Activated CD4-positive, alpha-beta T cell treated with anti-CD3 and anti-CD28 coated beads for 4 hours (primary cell): ENCODE measurements at places on chromosomes 2 and 18.

DNA sequence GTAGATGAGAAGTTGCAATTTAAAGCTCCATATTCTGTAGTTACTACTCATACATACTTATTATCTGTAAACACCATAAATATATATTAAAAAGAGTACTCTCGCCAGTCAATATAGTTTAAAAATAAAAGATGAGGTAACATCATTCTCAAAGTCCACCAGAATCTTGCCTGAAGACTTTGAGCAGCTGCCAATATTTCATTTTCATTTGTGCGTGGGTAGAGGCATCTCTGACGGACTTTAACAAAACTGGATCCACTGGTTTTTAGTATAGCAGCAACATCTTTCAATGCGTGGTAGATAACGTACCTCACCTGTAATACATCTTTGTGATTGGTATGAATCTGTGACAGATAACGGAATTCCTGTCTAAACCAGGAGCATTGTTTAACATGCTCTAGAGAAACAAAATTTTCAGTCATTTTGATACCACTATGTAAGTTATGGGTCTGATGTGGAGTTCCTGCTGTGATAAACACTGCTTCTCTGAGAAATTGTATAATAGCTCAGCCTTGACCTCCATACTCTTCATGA, 45.0 kb downstream of the WDR75 start:
- no peak for DNase-seq

- DNase-seq, result no peak
Observed at GRCh38 chr2:167756446-167756845, 490.9 kb downstream of the STK39 start.

DNA sequence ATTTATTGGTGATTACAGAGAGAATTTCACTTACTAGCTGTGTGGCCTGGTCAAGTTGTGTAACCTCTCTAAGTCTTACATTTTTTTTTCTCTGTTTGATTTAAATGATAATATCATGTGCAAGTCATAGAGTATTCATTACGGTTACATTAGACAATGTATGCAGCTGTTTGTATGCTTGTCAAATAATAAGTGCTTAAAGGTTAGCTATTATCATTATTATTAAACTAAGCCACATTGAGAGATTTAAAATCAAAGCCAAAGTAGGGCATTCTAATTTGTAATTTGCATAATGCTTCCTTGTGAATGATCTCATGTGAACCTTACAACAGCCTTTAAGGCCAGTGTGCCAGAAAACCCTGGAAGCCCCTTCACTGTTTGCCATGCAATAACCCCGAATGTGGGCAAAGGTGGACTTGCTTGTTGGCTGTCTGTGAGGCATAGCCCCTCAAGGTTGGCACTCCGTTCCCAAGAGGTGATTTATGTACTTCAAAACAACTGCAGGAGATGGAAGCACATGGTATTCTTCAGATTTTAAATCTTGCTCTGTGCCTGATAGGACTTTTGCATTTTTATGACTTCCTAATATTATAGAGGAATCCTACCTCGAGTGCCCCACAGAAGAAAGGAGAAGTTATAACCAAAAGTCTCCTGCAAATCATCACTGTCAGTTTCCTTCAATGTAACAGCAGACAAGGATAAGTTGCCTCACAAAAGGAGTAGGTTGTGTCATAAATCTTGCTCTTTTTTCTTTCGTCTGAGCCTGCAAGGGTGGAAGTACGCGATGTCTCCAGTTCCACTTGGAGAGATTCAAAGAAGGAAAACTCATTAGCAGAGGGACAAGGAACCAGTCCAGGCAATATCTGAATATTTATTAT, 272.0 kb downstream of the TGIF1 start:
- DNase-seq, result no peak

DNA sequence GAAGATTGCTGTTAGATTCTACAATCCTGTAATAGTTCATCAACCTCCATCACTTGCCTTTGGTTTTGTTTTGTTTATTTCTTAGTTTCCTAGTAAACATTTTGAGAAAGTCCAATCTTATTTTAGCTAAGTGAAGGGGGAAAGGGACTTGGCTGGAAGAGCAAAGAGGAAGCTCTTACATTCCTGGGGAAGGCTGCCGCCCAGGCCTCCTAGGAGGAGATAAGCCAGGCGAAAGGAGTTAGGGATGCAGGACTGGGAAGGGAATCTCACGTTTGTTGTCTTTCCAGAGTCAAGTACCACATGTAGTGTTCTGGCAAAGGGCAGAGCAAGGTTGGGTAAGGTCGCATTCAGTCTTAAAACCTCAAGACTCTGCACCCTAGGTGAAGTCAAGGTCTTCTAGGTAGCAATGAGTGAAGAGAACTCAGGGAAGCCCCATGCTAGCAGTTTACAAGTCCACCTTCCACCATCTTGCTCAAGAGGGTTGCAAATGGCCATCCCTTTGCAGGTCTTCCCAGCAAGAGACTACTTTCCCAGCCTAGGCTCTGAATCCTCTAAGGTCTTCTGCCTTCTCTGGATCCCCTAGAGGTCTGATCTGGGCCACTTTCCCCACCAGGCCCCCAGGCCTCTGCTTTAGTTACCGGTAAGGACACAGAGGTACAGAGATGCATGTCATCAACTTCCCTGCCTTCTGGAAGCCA, 320.7 kb downstream of the CYP26B1 start:
- no peak for DNase-seq

DNA sequence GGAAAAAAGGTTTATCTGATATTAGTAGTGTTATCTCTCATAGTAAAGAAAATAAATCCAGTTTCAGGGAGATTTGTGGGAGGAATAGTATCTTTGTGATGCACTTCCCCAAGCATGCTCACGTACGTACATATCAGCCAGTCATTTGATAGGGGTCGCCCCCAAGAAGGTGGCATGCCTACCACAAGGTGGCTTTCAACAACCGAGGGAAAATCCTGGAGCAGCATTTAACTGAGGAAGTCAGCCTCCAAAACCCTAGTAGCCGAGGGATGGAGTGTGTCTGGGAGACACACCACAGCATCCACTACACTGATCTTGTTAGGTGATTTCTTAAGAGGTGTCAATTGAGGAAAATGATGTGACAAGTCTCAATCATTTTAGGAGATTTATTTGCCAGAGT, 623.9 kb downstream of the NYAP2 start:
- DNase-seq, result no peak

GRCh38 chr2:126952216-126952615, 53.5 kb downstream of the TEX51 start:
- no peak for DNase-seq

DNA sequence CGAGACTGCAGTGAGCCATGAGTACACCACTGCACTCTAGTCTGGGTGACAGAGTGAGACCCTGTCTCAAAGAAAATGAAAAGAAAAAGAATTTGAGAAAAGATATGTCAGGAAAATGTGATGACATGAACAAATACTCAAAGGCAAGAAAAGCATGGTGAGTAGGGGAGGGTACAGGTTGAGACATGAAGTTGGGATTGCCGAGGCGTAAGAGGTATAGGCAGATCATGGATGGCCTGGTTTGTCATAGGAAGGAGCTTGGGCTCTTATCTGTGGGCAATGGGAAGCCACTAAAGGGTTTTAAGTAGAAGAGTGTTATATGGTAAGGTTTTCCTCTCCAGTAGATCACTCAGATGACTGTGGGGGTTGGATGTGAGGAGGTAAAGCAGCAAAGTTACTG, 32.3 kb downstream of the SPAST start:
- no peak for DNase-seq

DNA sequence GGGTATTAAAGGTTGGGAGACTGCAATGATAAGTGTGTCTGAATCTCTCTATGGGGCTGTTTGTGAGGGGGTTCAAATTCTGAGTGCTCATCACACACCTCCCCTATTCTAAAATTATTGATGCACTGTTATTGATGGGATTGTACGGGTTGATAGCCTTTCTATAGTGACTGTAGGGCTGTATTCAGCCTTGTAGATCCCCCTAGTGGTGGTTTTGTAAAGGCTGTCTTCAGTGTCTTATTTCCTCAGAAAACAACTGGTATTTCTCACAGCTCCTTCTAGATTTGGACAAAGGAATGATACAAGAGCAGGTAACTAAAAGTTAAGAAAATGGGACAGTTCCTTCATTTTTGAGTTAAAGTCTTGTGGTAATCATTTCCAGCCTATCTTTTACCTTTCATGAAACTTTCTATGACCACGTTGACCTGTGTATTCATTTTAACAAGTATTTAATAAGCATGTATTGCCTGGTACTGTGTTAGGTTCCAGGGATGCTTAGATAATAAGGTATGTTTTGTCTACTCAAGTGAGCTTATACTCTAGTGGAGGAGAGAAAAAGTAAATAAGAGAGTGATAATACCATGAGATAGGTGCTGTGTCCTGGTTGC, 21.2 kb downstream of the SMAD4 start:
- peak; percentile 32 for DNase-seq

DNA sequence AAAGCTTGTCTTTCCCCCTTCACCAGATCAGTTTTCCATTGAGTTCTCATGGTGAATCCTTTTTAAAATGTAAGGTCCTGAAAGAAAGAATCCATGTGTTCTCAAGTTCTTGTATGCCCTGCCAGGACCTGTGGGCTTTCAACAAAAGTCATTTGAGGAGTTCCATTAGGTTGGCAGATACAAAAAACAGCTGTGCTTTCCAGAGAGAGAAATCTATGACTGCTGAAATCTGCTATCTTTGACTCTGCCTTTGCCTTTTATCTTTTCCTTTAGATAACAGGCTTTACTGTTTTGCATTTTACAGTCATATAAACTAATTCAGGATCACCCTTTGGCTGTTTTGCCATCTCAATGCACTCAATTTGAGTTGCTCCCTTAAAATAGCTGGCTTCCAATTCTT, 59.7 kb downstream of the CXCR4 start:
- no peak for DNase-seq

DNA sequence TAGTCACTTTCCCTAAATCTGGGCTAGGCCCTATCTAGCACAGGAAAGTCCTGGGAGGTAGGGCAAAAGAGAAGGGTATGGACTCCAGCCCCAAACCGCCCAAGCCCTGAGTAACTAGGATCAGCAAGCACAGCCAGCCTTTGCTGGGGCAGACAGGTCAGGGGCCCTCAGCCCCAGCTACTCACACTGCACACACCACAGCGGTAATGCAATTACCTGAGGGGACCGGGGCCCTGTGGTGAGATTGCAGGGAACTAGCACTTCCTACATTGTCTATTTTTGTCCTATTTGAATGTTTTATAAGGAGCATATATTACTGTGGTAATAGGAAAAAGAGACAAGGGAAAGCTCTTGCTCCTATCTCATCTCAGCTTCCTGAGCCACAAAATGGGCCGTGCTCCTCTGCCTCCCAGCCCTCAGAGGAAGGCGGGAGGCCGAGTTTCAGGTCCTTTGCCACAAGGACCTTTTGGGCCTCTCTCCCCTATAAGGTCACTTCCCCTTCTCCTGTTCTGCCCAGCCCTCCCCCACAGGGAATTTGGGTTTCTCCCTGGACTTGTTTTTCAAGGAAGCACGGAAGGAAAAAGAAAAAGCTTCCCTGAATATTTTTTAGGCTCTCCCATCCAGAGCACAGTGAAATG, 20.5 kb downstream of the RAB11FIP5 start:
- no peak for DNase-seq

DNA sequence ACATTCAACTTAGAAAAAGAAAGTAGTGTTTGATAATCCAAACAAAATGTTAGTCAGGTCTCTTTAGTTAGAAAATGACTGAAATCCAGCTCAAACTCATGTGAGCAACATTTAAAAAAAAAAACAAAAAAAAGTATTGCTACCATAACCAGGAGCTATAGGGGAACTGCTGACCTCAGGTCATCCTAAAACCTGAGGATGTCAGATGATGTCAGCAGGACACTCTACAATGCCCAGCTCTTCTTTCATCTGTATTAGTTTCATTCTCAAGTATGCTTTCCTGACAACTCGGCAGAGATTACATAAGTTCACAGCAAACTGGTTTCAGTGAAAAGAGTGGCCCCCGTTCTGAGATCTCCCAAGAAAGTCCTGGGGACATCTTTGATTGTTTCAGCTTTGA, 4.2 kb upstream of the ESCO1 start:
- no peak for DNase-seq

DNA sequence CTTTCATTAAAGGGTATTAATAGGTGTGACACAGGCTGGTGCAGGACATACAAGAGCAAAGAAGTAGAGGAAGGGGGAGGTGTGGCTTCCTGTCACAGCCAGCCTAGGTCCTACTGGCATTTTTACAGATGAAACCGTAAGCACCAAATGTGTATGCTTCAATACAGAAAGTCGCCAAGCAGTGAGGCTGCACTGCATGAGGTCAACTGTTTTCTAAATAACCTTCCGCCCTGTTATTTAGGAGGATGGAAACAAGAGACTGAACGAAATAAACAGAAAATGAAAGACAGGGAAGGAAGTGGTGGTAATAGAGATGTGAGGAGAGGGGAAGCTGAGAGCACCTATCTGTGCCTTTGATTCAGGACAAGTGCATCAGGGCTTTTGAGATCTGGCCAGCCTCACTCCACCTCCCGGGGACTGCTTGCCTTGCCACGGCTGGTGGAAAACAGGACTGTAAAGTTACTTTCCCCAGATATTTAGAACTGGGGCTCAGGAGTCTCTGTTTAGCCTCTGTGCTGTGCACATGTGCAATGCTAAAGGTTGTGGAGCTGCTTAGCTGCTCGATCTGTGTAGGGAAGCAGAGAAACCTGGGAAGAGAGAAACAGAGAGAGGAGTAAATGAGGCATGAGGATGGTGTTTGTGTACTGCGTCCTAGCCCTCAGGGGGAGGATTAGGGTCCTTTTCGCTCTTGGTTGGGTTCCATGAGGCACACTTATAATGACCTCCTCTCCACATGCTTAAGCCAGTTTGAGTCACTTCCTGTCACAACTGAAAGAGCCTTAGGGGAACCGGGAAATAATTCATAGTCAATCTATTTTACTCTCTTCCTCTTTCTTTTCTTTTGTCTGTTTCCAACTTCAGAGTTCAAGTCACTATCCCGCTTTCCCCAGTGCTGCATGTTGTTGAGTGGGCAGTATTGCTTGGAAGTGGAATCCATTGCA, 62.3 kb upstream of the BOD1L2 start:
- DNase-seq, result no peak

GRCh38 chr18:11976315-11977152, 4.8 kb upstream of the IMPA2 start:
- no peak for DNase-seq

GRCh38 chr18:50099725-50100407, 95.1 kb downstream of the MYO5B start:
- DNase-seq, result no peak

DNA sequence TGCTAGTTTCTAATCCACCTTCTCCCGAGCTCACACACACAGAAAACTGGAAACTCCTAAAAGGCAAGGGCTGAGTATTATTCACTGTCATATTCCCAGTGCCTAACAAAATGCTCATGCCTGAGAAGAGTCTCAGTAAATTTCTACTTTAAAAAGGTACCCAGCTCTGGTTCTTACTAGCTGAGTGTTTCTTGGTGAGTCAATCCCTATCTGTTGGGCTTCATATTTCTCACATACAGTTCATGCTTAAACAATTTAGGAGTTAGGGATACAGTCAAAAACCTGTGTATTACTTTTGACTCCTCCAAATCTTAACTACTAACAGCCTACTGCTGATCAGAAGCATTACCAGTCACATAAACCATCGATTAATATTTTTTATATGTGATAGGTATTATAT, 204.9 kb downstream of the EN1 start:
- DNase-seq, result no peak

- no peak for DNase-seq
Observed at GRCh38 chr2:98903767-98904485, 32.1 kb downstream of the CRACDL start.

- DNase-seq, result no peak
Observed at GRCh38 chr2:197069958-197070357, 143.5 kb upstream of the PGAP1 start.
